ENCODE measurements at places on chromosomes 16 and 17.

DNA sequence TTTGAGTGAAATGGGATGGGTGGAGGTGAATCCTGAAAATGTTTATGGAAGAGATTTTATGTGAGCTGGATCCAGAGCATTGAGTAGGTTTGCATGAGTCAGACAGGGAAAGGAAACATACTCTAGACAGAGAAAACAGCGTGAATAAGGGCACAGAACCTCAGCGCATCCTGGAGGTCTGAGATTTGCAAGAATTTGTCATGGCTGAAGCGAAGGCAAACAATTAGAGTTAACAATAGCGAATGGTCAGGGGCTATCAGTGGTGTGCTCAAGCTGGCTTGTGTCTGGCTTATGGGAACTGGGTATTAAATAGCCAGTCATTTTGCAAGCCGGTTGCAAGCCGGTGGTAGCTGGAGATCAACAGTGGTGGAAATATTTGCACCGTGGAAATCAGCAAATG, 36.4 kb downstream of the MAP2K6 start:
- DNase-seq = no peak

- no peak for DNase-seq
Observed at GRCh38 chr17:73104450-73104849, 12.0 kb upstream of the SLC39A11 start.

DNA sequence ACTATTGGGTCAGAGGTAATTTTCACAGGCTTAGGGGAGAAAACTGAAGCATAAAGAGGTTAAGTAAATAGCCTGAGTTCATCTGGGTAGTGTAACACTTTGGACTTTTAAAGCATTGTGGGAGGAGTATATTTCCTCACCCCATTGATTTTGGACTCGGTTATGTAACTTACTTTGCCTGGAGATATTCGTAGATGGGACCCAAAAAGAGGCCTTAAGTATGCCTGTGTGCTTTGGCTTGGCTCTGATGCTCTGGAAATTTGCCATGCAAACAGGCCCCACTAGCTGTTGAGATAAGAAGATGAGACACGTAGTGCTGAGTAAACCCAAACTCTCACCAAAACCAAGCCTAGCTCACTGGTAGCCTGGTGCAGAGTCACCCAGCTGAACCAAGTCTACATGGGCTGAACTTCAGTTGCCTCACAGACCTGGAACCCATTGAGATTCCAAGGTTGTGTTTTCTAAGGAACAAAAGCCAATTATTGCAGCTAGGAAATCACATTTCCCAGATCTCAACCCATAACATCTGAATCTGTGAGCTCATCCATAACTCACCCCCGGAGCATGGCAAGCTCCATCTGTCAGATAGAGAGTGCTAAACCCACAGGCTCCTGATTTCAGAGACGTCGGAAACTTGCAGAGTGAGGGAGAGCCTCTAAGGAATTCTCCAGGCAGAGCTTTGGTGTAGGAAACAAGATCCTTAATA, 536.0 kb upstream of the C16orf82 start:
- DNase-seq = no peak

- no peak for DNase-seq
Observed at GRCh38 chr17:66663041-66663606, 171.8 kb upstream of the CACNG5 start.

DNA sequence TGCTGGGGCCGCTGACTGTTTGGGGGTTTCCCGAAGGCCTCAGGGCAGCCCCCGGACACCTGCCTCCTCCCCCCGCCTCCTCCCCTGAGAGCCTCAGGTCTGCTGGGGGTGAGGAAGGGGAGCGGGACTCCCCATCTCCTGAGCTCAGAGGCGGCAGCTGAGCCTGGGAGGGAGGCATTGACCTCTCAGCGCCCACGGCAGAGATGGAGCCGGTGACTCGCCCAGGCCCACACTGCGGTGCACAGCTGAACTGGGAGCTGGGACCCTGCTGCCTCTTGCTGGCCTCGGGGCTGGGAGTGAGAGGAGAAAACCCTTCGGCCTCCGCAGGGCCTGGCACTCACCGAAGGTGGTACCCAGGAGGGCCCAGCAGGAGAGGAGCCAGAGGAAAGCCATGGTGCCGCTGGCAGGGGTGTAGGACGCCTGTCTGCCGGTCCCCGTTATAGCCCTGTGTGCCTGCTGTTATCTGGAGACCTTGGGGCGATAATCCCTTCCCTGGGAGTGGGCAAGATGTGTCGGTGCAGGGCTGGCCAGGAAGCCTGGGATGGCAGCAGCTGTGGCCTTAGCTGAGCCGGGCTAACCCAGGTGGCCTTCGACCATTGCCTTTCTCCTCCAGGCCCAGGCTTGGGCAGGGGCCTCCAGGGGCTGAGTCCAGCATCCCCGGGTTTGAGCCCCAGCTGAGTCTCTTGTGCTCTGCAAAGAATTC, at the start of gene CTRB2:
Gene CTRB2 (minus strand): TSS at position 413 of the 703 bp plus-strand sequence. CDS start 20 bp downstream, at position 393.
- no peak for DNase-seq

DNA sequence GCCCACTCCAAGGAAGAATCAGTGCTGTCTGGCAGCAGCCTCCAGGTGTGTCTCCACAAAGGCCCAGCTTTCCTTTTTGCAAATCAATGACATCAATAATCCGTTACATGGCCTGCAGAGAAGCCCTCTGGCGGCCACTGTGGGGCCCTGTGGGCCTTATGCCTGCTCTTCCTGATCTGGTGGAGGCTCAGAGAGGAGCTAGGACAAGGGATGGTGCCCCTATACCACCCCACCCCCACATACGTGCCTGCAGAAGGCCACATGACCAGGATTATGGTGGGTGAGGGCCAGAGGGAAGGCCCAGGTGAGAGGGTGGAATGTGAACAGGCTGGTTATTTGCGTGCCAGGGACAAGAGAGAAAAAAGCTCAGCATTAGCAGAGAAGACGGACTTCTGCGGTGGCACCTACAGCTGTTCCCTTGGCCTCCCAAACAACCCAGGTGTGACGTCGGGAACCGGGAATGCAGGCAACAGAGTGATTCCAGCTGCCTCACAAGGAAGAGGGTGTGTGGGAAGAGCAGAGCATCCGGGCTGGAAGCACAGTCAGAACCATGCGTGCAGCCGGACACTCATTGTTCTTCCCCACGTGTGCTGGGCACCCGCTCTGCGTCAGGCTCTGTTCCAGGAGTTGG, 22.5 kb downstream of the EIF4A3 start:
- DNase-seq = no peak

- DNase-seq = peak; percentile 19
Observed at GRCh38 chr17:35740997-35741931, 9.8 kb downstream of the RASL10B start.

- no peak for DNase-seq
Observed at GRCh38 chr16:57531635-57532265, 4.6 kb downstream of the CCDC102A start.

GRCh38 chr17:8345951-8346665, 6.5 kb downstream of the ODF4 start:
- no peak for DNase-seq

GRCh38 chr17:50206604-50207293, 5.3 kb upstream of the COL1A1 start:
- DNase-seq = no peak

GRCh38 chr17:30134551-30134950, 17.9 kb downstream of the NSRP1 start:
- DNase-seq = no peak

DNA sequence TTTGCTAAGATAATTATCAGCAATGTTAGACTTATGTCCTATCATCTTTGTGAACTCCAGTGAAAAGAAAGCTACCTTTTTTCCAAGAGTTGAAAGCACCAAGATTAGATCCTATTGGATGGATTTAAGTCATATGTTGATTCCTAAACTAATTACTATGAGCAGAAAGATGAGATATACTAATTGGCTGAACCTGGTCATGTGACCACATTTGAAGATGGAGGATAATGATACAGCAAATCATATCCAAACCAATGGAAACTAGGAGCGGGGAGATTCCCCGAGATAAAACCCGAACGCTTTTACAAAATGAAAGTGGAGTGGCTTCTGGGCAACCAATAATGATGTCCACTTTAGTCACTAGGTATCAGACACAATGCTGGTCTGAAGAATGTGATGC, 1060.2 kb upstream of the EEF2KMT start:
- DNase-seq = no peak

DNA sequence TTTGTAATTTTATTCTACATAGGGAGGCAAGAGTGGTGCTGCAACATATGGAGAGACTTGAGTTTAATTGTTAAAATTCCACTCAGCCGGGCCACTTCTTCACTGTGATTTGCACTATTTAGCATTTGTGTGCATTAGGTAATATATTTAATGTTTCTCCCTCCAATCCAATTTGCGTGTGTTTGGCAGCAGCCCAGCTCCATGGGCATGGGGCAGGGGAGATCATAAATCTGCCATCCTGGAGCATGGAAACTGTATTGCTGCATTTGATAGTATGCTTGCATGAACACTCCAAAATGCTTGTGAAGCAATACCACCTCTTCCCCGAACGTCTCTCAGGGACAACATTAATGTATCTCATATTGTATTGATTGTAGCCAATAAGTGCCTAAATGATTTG, 339.1 kb upstream of the RBFOX1 start:
- no peak for DNase-seq

GRCh38 chr17:16486373-16487250, 5.4 kb downstream of the LRRC75A start:
- DNase-seq = no peak

GRCh38 chr17:17724307-17725010, 43.2 kb downstream of the RAI1 start:
- peak; percentile 16 for DNase-seq

GRCh38 chr17:67165201-67165600, 79.8 kb downstream of the HELZ start:
- no peak for DNase-seq

DNA sequence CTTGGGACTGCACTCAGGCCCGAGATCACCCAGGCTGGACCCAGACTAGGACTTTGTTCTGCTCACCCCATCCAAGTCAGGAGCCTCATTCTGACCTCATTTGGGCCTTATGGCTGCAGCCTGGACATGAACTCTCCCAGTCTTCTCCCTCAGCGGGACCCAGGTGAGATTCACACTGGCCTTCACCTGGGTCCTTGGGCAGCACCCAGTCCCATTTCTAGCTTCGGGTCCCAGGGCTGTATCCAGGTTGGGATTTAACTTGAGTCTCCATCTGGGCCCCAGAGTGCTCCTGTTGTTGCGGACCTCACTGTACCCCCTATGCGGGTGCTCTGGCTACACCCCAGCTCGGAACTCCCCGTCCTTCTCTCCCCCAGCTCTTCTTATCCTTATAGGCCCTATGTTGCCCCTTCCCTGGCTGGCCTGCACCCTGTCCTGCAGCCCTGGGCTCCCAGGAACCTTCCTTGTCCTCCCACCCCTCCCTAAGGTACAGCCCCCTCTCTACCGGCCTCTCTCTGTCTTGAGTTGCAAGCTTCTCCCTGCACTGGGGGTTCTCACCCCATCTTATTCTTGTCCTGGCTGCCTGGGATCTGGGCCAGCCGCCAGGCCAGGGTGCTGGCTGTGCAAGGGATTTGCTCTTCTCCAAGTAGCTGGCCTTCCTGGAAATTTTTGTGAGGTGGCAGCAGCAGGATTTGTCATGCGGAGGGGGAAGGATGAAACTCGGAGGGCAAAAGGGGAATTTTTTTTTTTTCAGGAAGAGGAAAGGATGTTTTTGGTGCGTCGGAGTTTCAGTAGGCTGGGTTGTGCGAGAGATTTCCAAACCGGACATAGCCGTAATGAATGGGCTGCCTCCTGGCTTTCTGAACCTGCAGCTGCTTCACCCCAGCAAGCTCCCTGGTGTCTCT, 904 bp downstream of the MAP2K3 start:
- no peak for DNase-seq

- no peak for DNase-seq
Observed at GRCh38 chr17:46163316-46163715, 29.9 kb downstream of the KANSL1 start.

DNA sequence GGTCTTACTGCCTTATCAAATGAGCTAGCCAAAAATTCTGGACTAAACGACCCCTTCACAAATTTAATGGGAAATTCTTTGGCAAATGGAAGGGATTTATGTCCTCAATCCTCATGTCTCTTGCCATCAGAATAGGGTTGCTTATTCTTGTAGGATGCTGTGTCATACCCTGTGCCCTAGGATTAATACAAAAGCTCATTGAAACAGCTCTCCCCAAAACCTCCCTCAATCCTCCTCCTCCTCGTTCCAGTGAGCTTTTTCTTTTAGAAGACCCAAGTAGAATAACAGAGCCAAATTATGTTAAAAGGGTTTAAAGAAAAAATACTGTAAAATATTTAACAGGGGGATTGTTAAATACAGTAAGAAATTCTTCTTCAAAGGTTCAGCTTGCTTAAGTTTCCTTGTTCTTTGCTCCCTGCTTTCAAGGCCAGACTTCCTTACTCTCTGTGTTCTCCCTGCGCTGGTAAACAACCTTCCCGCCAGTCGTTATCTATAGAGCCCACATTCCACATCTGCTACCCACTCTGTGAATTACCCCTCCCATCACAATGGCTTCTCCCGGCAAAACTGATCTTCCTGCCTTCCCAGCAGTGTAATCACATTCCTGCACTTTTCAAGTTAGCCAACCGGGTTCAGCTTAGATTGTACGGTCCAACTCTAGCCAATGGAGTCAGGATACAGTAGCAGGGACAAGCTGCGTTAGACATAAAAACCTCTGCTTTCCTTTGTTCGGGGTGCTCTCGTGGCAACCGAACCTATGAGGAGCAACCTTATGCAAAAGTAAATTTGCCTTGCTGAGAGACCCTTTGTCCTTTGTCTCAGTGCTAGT, 9.7 kb downstream of the HPR start:
- no peak for DNase-seq

- DNase-seq = no peak
Observed at GRCh38 chr16:22369221-22369811, 5.1 kb downstream of the CDR2 start.

Measured in stimulated activated CD4-positive, alpha-beta T cell treated with anti-CD3 and anti-CD28 coated beads, Interleukin-4, amount 100 ng/mL, for 24 hours (primary cell).